ENCODE measurements at places on chromosomes 3 and 15.

GRCh38 chr3:153595186-153595815 lies 433.3 kb downstream of the RAP2B start:
- peak; percentile 41 for DNase-seq

GRCh38 chr3:121557426-121557934 lies 10.3 kb upstream of the ARGFX start:
- DNase-seq: no peak

DNA sequence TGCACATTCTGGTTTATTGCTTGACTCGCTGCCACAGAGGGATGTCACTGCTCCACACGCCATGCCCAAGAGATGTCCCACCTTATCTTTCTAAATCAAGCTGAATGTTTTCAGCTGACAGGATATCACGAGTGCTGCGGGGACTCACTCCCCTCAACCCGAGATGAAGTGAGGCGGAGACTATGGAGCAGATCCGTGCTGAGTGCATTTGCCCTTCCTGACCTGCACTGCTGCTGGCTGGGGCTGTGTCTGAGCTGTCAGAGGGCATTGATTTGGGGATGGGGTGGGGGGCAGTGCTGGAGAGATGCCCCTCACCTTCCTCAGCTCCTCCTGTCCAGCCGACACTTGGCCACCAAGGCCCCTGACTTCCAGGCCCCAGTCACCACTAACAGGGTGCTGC lies 40.5 kb upstream of the CSPG4 start:
- DNase-seq: no peak

DNA sequence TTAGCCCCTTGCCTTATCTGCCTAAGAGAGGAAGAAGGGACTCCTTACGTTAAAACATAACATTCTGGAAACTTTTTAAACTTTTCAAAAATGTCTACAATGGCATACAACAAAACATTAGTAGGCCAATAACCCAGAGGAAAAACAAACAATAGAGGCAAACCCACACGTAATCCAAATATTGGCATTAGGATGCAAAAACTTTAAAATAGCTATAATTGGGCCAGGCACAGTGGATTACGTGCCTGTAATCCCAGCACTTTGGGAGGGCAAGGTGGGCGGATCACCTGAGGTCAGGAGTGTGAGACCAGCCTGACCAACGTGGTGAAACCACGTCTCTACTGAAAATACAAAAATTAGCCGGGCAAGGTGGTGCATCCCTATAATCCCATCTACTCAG lies 134.9 kb downstream of the AQP9 start:
- no peak for DNase-seq

DNA sequence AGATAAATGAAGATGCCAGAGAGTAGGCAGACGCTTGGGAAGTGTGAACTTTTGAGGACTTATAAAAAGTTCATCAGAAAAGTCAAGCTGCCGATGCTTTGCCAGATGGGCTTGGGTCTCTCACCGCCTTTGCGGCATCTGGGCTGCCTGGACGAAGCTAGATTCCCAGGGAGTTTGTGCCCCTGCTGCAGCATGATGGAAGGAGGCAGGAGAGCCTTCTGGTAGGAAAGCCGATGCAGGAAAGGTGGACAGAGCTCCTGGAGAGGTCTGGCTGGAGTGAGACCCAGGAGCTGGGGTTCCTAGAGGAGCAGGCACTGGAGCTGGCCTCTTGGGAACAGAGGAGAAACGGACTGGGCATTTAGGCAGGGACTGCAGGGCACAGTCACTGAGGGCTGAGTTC lies 51.9 kb upstream of the ATP2B2 start:
- no peak for DNase-seq

DNA sequence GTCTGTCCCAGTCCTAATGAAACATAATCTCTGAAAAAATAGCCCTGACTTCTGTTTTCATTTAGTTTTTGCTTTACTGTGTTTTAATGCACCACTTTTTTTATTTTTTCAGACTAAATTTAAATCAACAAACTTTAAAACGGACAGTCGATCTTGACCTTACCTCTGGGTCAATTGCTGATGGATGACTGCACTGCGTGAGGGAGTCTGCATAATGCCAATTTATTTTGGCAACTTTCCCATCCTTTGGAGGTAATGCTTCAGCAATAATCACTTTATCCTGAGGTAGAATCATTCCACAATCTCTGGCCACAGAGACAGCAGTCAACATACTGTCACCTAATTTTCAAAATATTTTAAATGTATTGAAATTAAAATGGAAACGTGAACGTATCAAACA lies 32.5 kb upstream of the GP5 start:
- DNase-seq: no peak

- peak; percentile 56 for DNase-seq
Measured at GRCh38 chr3:58317811-58318210, 11.5 kb downstream of the HTD2 start.
